ENCODE measurements at places on chromosomes 11 and 22.

GRCh38 chr11:28899706-28900105 lies 791.5 kb downstream of the METTL15 start:
- no peak for DNase-seq

DNA sequence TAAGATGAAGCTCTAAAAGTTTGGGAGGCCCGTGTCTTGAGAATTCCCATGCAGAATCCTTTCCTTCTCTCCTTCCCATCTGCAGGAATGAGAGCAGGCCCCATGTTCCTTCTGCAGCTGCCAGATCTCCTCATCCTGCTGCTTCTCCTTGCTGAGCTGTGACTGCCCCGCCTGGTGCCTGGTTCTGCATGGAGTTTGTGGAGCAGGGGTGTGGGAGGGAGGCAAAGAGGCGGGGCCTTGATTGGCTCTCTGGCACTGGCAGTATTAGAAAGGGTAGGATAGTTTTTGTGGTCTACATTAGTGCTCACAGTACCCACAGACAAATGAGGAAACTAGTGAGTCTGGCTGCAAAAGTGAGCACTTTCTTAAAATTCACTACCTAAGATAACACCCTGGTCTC lies 91.1 kb upstream of the CLPB start:
- DNase-seq, result no peak

- no peak for DNase-seq
Observed at GRCh38 chr11:94964934-94965333, 8.4 kb downstream of the CWC15 start.

- DNase-seq, result no peak
Observed at GRCh38 chr22:38467904-38468442, at the start of gene KDELR3. TSS of gene KDELR3 (plus strand) at chr22:38468096. CDS start at chr22:38468234, 138 bp downstream.

- no peak for DNase-seq
Observed at GRCh38 chr11:845872-846495, 3.3 kb downstream of the TSPAN4 start.

DNA sequence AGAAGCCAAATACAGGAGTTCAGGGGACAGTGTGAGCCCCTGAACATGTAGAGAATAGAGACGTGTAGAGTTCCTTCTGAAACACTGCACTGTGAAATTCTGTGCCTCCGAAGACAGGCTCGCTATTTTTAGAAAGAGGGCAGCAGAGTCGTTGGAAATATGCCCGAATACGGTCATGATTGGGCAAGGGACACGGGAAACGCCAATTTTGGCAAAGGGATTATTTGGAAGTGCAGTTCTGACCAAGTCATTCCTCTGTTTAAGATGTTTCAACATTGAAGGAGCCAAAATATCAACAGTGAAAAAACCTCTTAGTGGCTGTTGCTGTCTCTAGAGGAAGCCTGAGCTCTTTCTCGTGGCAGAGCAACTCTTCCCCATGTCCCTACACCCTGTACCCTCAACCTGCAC lies 9.5 kb upstream of the CBX6 start:
- DNase-seq, result no peak

Data from SK-N-DZ (cell line).